Ecto neural progenitor cell (in vitro differentiated cells): ENCODE measurements at places on chromosomes 7 and 10.
A peak's percentile ranks its signal among the peaks of the same experiment; 100 is the strongest.

GRCh38 chr10:105291571-105291970 is 650.5 kb downstream of the SORCS3 start:
- DNase-seq: no peak

GRCh38 chr10:3825244-3825643 is 40.2 kb upstream of the KLF6 start:
- DNase-seq: no peak

- DNase-seq: no peak
Measured at GRCh38 chr10:45420453-45421192, 46.6 kb downstream of the ALOX5 start.

DNA sequence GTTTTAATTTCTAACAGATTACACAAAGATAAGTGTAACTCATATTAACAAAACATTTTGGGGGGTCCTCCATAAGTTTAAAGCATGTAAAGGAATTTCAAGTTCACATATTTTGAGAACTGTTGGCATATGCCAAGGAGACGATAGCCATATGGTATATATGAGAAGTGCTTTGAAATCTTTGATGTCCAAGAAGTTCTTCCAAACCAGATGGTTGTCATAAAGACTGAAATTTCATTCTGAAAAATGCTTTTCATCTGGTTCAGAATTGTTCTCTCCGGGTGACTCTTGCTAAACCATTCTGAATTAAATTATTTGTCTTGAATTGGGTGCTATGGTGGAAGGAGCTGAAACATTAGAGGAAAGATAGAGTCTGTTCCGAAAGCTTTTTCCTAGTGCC is 513.0 kb upstream of the AKR1E2 start:
- DNase-seq: no peak

GRCh38 chr10:17062493-17062892 is 67.1 kb downstream of the CUBN start:
- DNase-seq: no peak

DNA sequence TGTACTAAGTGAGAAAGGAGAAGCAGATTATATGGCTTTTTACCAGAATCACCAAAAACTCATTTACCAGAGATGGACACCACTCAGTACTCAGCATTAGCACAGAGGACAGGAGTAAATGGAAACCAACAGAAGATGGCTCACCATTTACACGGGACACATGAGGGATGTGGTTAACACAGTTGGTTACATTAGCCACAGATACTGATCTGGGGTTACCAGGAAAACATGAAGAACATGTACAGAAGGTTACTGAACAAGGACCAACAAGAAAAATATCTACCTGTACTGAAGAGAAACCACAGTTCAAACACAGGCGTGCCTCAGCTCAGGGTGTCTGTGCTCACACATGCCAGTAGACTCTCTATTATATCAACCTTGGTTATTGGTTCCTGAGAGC is 1285.8 kb upstream of the SORCS1 start:
- DNase-seq: no peak

DNA sequence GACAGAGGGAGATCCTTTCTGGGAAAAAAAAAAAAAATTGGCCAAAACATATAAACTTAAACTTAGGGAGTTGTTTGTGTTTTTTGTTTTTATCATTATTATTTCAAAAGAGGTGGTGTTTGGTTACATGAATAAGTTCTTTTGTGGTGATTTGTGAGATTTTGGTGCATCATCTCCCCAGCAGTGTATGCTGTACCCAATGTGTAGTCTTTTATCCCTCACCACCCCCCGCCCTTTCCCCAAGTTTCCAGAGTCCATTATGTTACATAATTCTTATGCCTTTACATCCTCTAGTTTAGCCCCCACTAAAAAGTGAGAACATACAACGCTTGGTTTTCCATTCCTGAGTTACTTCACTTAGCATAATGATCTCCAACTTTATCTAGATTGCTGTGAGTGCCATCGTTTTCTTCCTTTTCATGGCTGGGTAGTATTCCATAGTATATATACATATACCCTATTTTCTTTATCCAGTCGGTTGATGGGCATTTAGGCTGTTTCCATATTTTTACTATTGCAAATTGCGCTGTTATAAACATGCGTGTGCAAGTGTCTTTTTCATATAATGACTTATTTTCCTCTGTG is 148.1 kb upstream of the ZNF92 start:
- peak; percentile 12 for DNase-seq

DNA sequence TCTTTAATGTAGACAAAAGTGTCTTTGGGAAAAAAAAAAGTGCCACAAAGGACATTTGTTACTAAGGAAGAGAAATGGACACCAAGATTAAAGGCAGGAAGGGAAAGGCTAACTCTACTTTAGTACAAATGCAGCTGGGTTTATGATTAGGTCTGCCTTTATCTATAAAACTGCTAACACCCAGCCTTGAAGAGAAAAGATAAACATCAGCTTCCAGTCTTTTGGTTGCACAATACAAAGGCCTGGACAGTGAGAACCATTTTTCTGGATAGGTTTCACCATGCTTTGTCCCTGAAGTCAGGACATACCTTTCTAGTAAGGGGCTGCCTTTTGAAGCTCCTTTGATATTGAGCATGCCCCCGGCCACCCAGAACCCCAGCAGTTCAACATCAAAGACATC is 45.1 kb downstream of the ZNF248 start:
- no peak for DNase-seq

GRCh38 chr7:81333536-81333935 is 414.7 kb upstream of the SEMA3C start:
- DNase-seq: no peak

DNA sequence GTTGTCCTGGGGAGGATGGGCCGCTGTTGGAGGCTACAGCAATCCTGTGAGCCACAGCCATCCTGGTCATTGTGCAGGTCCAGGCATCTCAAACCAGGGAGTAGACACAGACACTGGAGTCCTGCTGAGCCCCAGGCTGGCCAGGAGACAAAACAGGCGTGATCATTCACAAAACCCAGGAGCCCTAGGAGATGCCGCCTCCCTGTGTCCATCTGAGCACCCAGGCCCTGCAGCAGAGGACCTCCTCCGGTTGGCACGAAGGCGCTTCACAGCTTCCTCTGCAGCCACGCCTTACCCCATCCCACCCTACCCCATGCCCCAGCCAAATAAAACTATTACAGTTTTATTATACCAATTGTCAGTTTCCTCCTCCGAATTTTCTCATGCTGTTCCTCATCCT is 183.6 kb downstream of the PLXNA4 start:
- DNase-seq: no peak

DNA sequence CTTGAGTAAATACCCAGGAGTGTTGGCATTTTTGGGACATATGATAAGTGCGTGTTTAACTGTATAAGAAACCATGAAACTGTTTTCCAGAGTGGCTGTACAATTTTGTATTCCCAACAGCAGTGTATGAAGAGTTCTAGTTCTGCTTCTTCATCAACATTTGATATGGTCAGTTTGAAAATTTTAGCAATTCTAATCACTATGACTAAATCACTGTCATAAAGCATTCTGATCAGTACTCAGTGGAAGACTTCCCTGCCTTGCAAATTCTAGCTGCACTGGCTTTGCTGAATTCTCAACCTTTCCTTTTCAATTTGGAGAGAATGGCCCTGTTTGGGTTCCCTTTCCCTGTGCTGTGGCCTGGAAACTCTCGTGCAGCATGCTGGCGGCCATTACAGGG is 18.6 kb upstream of the FAM221A start:
- DNase-seq: no peak

GRCh38 chr7:114931656-114932011 is 9.7 kb downstream of the MDFIC start:
- no peak for DNase-seq

DNA sequence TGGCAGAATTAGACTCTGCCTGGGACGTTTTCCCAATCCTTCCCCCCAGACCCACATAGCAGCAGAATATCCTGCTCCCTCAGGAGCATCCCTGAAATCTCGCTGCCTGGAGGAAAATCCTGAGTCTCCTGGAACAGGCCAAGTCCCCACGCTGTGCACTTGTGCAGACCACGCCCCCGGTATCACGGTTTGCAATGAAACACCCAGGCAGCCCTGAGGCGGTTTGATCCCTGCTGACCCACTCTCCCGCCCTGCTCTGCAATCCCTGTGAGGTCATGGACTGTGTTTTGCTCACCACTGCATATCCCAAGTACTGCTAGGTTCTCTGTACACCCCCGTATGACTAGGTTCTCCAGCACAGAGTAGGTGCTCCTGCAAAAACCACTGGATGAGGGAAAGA is 411.8 kb upstream of the MGMT start:
- DNase-seq: no peak
